HTR-8/SVneo (cell line): ENCODE measurements at places on chromosomes 3 and 15.

DNA sequence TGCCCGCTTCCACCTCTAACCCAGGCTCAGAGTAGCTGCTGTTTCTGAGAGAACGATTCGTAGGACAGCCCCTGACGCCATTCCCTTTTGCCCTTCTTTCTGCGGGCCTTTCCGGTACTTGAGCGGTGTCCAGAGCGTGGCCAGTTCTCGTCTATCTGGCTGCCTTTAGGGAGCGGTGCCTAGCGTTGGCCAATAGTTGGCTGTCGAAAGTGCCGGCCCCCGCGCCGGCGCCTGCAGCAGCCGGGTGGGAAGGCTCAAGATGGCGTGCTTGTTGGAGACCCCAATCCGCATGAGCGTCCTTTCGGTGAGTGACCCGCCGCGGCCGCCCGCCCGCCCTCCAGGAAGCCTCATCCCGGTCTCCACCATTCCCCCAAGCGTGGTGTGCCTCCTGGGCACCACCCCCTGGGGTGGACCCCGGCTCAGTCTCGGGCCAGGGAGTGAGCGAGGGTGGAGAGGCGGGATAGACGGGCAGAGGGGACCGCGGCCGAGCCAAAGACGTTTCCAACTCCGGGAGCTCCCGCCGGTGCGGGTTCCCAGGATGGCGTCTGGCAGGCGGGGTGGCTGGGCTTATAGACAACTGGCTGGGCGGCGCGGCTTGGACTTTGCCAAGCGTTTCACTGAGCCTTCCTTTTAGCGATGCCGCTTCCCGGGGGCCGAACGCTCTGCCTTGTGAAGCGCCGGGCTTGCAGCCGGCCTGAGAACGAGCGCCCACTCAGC, at the start of gene ARMC8:
Gene ARMC8, plus strand, starts transcription at position 6 of the 717 bp plus-strand sequence. Its CDS starts 254 bp downstream, at position 260.
- peak; percentile 97 for DNase-seq

DNA sequence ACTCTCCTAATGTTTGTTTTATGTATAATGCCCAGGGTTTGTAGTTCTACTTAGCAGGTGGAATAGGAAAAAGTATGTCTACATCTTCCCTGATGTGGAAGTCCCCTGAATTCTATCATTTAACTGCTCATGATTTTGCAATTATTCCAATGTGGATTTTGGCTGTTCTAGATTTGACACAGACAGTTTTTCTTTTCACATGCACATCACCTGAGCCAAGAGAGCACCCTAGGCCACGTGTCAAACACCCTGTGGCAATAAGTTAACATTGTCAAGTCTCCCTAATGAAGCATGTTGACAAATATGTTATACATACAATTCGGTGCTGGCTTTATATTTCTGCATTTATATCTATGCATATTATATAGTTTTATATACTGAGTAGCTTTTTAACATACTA, 70.0 kb upstream of the SUCLG2 start:
- no peak for DNase-seq

DNA sequence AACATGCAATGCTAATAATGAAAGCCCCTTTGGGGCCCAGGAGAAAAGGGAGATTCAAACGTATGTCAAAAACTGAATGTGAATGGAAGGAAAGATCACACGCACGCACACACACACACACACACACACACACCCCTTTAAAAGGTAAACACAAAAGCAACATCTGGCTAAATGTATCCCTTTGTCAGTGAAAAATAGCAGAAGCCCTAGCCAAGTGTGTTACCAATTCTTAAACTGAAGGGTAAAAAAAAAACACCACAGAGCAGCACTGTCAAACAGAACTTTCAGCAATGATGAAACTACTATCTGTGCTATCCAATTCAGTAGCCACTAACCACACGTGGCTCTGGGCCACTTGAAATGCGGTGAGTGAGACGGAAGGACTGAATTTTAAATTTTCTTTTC, 4.9 kb downstream of the RFTN1 start:
- DNase-seq, result no peak

DNA sequence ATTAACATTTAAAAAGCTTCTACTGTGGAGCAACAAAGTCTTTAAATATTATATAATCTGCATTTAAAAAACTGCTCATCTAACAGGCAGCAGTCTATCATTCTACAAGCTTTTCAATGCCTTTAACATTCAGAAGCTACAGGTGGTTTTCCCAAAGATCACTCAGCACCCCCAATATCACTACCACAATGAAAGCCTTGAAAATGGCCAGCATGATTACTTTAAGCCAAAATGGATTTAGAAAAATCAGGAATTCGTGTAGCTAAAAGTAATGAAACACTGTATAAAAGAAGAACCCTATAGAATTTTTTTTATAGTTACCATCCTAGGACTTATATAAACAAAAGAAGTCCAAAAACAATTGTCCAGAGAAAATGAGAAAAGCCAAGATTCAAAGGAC, 400.4 kb downstream of the TIGIT start:
- no peak for DNase-seq

DNA sequence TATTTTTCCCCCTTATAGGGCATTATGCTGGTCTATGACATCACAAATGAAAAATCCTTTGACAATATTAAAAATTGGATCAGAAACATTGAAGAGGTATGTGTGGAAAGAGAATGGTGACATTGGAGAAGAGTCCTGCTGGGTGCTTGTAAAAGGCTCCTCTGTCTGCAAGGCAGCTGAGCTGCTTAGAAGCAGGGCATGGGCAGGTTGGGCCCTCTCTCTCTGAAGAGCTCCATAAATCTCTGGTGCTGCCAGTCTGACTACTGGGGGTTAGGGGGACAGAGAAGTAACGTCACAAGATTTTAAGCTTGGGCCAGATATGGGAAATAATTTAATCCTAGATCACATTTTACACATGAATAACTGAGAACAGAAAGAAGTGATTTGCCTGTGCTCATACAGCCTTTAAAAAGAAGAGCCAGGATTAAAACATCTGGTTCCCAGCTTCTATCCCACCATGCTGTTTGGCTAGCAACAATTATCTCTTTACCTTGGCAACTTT, 21.9 kb upstream of the APH1B start:
- DNase-seq, result no peak

DNA sequence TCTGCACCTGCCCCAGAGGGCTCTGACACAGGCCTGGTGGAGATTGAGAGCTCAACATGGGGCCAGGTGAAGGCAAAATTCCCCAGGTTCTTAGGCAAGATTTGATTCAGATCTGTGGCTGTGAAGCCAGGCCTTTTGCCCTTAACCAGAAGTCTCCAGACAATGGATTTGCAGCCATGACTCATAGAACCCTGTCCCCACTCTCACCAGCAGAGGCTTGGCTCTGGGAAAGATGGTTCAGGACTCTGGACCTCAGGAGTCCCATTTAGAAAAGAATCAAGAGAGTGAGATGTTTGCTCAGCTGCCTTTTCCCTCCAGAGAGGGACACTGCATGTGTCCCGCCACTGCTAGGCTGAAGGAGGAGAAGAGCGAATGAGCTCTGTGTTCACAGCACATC, 361.4 kb upstream of the ICE2 start:
- no peak for DNase-seq

DNA sequence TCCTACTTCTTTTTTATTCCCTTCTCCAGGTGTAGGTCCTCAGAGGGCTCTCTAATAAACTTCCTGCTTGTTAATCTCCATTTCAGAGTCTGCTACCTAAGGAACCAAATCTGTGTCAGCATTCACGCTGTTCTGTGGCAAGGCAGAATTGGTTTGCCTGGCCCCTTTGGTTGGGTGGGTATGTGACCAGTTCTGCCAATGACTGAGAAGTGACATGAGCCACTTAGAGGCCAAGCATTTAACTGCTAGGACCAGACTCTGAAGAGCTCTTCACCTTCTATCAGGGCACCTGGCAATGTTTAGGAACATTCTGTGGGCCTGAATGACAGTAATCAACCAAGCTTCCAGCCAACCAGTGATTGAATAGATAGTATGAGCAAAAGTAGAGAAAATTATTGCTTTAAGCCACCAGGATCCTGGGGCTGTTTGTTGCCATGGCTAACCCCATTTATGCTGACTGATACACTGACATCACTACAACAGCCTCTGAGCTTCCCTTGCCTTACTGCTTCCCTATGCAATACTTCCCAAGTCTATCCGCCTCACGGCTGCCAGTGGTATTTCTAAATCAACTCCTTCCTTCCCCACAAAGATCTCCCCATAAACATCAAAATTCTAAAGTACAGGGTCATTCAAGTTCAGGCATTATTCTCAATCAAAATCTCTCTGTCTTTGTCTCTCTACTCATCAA, 7.6 kb downstream of the FRMD4B start:
- no peak for DNase-seq

GRCh38 chr15:64235552-64235951, 72.7 kb upstream of the PPIB start:
- DNase-seq, result no peak

- DNase-seq, result no peak
Observed at GRCh38 chr3:42173307-42173706, 82.2 kb downstream of the TRAK1 start.

DNA sequence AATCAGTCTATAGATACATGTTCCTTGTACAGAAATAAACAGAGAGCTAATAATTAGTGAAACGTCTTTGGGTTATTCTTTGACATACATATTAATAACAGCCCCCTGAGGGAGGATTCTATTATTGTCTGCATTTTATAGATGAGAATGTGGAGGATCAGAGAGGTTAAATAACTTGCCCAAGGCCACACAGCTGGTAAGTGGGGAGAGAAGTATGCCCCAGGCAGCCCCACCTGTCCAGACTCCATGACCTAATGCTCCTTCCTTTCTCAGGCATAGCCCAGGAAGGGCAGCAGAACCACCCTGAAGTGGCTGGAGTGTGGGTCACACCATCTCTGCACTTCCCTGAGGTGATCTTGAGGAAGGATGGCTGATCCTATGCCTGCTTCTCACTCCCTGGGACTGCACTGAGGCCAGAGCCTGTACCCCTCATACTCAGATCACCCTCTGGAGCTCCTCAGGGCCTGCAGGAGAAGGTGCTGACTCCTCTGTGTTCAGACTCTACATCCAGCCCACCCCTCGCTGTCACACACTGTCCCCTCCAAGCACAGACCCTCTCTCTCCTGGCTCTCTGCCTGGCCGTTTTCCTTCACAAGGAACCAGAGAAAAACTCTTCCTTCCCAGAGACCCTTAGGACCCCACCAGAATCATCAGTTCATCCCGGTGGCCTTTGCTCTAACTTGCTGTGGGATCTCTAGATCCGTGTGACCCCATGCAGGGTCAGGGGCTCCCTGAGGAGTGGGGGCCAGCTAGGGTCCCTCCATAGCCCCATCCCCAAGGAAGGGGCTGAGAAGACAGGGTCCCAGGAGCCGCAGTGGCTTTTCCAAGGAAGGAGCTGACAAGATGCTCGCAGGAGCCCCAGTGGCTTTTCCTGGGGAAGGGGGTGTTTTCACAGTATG, 4.4 kb upstream of the HHATL start:
- no peak for DNase-seq

GRCh38 chr3:61901986-61902385, 340.6 kb downstream of the PTPRG start:
- DNase-seq, result no peak

DNA sequence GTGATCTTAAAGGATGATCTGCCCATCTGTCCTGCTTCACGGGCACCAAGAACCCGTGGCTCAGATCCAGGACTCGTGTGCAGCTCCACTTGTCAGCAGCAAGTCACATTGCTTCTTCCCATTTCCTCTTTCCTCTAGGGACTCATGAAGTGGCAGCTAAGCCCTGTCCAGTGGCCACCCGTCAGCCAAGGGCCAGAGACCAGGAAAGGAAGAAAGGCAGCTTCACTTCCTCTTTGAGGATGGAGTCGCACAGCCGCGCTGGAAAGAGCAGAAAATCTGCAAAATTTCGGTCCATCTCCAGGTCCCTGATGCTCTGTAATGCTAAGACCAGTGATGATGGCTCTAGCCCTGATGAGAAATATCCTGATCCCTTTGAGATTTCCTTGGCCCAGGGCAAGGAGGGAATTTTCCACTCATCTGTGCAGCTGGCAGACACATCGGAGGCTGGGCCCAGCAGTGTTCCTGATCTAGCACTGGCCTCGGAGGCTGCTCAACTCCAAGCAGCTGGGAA, 28.5 kb downstream of the IL16 start:
- no peak for DNase-seq

- DNase-seq, result no peak
Observed at GRCh38 chr3:191166368-191166767, 32.7 kb upstream of the OSTN start.

GRCh38 chr15:77044228-77045042, 26.5 kb downstream of the TSPAN3 start:
- no peak for DNase-seq

DNA sequence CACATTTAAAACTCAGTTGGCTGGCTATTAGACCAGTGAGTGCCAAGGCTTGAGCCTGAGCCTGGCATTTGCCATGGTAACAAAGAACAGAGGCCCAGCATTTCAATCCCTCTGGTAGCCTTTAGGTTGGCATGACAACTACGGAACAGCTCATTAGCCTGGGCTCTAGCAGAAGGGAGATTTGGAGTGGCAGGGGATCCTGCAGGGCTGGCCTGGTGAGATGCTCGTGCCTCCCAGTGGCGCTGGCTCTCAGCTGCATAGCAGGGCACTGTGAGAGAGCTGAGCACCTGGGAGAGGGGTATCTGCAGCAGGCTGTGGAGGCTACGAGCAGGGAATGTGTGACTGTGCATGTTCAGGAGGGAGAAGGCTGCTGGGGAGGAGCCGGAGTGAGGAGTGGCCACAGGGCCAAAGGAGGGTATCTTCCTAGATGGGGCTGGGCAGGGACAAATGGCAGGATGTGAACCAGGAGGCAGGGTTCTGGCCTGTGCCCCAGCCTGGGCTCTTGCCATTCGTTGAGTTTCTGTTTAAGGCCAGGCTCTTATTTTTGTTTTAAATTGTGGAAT, 5.6 kb upstream of the ABTB1 start:
- DNase-seq, result no peak

- no peak for DNase-seq
Observed at GRCh38 chr3:42662813-42663535, 9.5 kb downstream of the ZBTB47 start.

GRCh38 chr3:156820692-156821080, 5.5 kb upstream of the LEKR1 start:
- no peak for DNase-seq

GRCh38 chr3:73449774-73450173, 175.0 kb downstream of the PDZRN3 start:
- no peak for DNase-seq

- no peak for DNase-seq
Observed at GRCh38 chr3:65361448-65361847, 673.6 kb upstream of the ADAMTS9 start.

GRCh38 chr15:78761020-78761419, 50.2 kb downstream of the ADAMTS7 start:
- DNase-seq, result no peak

DNA sequence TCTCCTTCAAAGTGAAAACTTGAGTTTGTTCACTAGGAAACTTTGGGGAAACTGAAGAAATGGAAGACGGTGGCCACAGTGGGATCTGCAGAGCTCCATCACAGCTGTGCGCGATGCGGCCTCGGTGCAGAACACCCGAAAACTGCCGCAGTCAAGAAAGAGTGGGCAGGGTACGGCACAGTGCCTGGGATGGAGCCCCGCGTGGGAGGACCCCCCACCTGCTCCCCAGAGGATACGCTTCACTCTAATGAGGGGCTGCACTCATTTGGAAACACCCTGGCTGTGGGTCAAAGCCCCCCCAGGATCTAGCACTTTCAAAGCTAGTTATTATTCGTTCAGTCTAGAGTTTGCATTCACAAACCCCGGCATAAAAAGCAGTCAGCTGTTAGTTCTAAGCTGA, 9.5 kb downstream of the ADAMTS17 start:
- no peak for DNase-seq

GRCh38 chr15:63176302-63176701, 13.1 kb upstream of the RAB8B start:
- no peak for DNase-seq

GRCh38 chr15:48370460-48370859, 39.2 kb downstream of the DUT start:
- DNase-seq, result no peak
